ENCODE measurements at places on chromosomes 4 and X. TPM values are rescaled to one million over a fixed set of nuclear protein-coding genes. Genes with fewer than 3 reads are reported as not detected.

Gene UCP1
- 0.51 TPM for total RNA-seq

Gene SYNPO2
- 0.16 TPM for total RNA-seq

Gene RHOH
- not detected for total RNA-seq

Gene CXCL10
- total RNA-seq = not detected

Gene GLOD5
- total RNA-seq = not detected

Gene ADRA2C
- total RNA-seq = 11.7 TPM

Gene ZNF141
- 28.4 TPM for total RNA-seq

DNA sequence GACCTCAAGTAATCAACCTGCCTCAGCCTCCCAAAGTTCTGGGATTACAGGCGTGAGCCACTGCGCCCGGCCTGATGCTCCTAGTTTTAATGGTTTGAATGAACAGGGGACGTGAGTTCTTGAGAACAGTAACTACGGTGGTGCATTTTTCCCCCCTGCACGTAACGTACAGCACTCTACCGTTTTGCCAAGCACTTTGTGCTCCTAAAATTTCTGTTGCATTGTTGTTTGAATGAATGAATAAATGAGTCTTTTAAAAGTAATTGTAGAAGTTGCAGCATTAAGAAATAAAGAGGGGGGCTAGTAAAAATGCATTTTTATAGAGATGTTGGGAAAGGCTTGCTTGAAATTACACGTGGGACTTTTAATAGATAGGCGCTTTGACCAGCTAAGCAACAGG, at the start of gene RPA4:
Gene RPA4, plus strand, starts transcription at position 301 of the 400 bp plus-strand sequence. CDS start 403 bp downstream, outside the sequence.
- DNase-seq = no peak
- H3K36me3 ChIP-seq = no peaks in the 10 kb centered on the region
- no peak within 1 kb of the TSS for H3K27ac ChIP-seq

GRCh38 chr4:73419106-73420038, 15.3 kb downstream of the ALB start:
- H3K4me3 ChIP-seq = no peak overlapping the region
- no peaks in the 10 kb centered on the region for H3K27me3 ChIP-seq
- H3K36me3 ChIP-seq = no peaks in the 10 kb centered on the region
- no peak overlapping the region for H3K27ac ChIP-seq
- DNase-seq = no peak

GRCh38 chr4:19650903-19651864, 600.5 kb upstream of the SLIT2 start:
- no peak overlapping the region for H3K27ac ChIP-seq
- H3K4me3 ChIP-seq = no peak overlapping the region
- no peak for DNase-seq
- no peaks in the 10 kb centered on the region for H3K4me1 ChIP-seq
- H3K27me3 ChIP-seq = no peaks in the 10 kb centered on the region

GRCh38 chr4:108425988-108426387, 194.4 kb upstream of the RPL34 start:
- no peak overlapping the region for H3K4me3 ChIP-seq
- no peaks in the 10 kb centered on the region for H3K27me3 ChIP-seq
- no peaks in the 10 kb centered on the region for H3K4me1 ChIP-seq
- H3K27ac ChIP-seq = no peak overlapping the region
- H3K36me3 ChIP-seq = no peaks in the 10 kb centered on the region

DNA sequence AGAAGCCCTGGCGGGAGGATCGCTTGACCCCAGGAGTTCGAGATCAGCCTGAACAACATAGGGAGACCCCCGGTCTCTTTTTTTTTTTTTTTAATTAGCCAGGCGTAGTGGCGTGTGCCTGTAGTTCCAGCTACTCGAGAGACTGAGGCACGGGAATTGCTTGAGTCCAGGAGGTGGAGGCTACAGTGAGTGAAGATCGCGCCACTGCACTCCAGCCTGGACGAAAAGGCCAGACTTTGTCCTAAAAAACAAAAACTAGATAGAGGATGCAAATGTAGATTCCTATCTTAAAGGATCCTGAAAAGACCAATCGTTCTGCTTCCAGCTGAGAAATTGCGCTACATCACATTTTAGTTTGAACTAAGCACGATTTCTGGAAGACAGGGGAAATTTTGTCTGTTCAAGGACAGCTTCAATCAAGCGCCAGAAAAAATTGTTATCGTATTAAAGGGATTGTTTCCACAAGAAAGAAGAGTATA, 627 bp upstream of the HSD17B11 start:
- DNase-seq = no peak
- no peaks in the 10 kb centered on the region for H3K27me3 ChIP-seq
- H3K4me1 ChIP-seq = peaks cover 11% of the 10 kb centered on the region

GRCh38 chr4:4762909-4763821, 96.3 kb upstream of the MSX1 start:
- no peaks in the 10 kb centered on the region for H3K4me1 ChIP-seq
- no peak overlapping the region for H3K27ac ChIP-seq
- no peak for DNase-seq

DNA sequence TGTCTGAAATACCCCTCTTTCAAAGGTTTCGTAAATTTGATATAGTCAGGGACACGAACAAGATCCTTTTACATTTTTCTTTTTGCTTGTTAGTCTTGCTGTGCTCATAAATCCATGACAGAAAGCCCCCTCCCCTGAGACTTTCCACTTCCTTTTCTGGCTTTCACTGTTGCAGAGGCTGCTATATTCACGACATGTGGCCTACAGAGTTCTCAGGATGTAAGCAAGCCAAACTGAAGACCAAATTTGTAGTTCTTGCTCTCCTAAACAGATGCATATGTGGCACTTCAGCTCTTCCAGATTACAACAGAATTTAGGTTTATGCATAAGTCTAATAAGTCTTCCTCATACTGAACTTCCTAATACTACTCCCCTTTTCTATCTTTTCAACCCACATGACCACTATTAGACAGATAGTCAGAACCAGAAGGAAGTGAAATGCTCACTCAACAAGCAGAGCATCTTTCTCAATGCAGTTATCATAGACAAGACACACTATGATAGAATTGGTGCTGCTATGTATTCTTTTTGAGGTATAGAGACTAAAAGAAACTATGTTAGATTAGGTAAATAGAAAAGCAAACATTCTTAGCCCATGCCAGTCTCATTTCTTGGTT, 15.0 kb downstream of the BTK start:
- no peaks in the 10 kb centered on the region for H3K27me3 ChIP-seq
- H3K4me1 ChIP-seq = no peaks in the 10 kb centered on the region
- no peak for DNase-seq
- H3K27ac ChIP-seq = no peak overlapping the region
- no peaks in the 10 kb centered on the region for H3K36me3 ChIP-seq

DNA sequence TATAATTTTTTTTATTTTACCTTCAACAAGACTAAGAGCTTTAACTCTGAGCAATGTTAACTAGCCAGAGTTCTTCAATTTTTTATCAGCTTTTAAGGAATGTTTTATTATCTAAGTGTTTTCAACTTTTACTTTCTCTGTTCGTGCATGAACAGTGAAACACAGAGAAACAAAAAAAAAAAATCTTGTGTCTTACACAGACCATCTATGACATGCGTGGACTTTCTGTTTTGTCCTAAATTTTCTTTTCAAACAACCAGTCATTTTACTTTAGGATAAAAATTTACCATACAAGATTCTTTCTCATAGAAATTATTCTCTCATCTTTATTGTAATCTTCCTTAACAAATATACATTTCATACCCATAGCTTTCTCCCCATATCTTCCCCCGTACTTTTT, 731.9 kb upstream of the PCDH10 start:
- no peaks in the 10 kb centered on the region for H3K36me3 ChIP-seq
- no peak for DNase-seq
- no peaks in the 10 kb centered on the region for H3K4me1 ChIP-seq
- no peaks in the 10 kb centered on the region for H3K27me3 ChIP-seq
- H3K4me3 ChIP-seq = no peak overlapping the region

DNA sequence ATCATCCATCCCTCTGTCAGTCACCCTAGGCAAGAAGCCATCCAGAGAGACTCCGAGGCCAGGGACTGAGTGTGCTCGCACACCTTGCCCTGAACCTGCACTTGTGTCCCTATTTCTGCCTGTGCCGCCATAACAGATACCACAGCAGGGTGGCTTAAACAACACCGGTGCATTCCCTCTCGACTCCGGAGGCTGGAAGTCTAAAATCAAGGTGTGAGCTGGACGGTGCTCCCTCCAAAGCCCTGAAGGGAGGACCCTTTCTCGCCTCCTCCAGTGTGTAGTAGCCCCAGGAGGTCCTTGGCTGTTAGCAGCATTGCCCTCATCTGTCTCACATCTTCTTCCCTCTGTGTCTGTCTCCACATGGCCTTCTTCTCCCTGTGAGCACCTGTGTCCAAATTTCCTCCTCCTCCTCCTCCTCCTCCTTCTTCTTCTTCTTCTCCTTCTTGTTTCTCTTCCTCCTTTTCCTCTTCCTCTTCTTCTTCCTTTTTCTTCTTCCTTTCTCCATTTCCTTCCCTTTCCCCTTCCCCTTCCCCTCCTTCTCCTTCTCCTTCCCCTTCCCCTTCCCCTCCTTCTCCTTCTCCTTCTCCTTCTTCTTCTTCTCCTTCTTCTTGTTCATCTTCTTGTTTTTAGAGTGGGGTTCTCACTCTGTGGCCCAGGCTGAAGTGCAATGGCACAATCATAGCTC, 98.1 kb upstream of the ENPP6 start:
- DNase-seq = no peak
- H3K4me3 ChIP-seq = no peak overlapping the region
- H3K27ac ChIP-seq = no peak overlapping the region
- no peaks in the 10 kb centered on the region for H3K36me3 ChIP-seq

- H3K4me3 ChIP-seq = no peak overlapping the region
- no peaks in the 10 kb centered on the region for H3K4me1 ChIP-seq
- no peak for DNase-seq
- H3K27me3 ChIP-seq = no peaks in the 10 kb centered on the region
- no peak overlapping the region for H3K27ac ChIP-seq
These were observed 655.0 kb downstream of the GRXCR1 start for GRCh38 chr4:43547561-43547960.

DNA sequence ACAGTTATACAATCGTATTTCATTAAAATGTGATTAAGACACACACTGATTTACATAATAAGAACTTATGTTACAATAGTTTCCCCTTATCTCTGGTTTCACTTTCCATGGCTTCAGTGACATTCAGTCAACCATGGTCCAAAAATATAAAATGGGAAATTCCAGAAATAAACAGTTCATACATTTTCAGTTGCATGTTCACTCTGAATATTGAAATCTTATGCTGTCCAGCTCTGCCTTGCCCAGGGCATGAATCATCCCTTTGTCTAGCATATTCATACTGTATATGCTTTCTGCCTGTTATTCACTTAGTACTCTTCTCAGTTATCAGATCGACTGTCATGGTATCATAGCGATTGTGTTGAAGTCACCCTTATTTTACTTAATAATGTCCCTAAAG, 173.8 kb upstream of the DCAF12L2 start:
- no peak overlapping the region for H3K27ac ChIP-seq
- DNase-seq = no peak
- no peaks in the 10 kb centered on the region for H3K27me3 ChIP-seq
- H3K4me3 ChIP-seq = no peak overlapping the region
- no peaks in the 10 kb centered on the region for H3K36me3 ChIP-seq
- no peaks in the 10 kb centered on the region for H3K4me1 ChIP-seq

GRCh38 chr4:176377780-176378179, 58.0 kb downstream of the SPCS3 start:
- H3K4me3 ChIP-seq = no peak overlapping the region
- no peak overlapping the region for H3K27ac ChIP-seq
- H3K4me1 ChIP-seq = no peaks in the 10 kb centered on the region
- H3K27me3 ChIP-seq = no peaks in the 10 kb centered on the region
- DNase-seq = no peak

GRCh38 chrX:39760930-39761329, 336.8 kb downstream of the BCOR start:
- DNase-seq = no peak
- H3K4me3 ChIP-seq = no peak overlapping the region
- H3K36me3 ChIP-seq = no peaks in the 10 kb centered on the region
- H3K27me3 ChIP-seq = no peaks in the 10 kb centered on the region

- H3K36me3 ChIP-seq = no peaks in the 10 kb centered on the region
- no peak within 1 kb of the TSS for H3K4me3 ChIP-seq
- H3K4me1 ChIP-seq = no peaks in the 10 kb centered on the region
- no peak within 1 kb of the TSS for H3K27ac ChIP-seq
- H3K27me3 ChIP-seq = no peaks in the 10 kb centered on the region
- no peak for DNase-seq
These were observed at the start of gene TRO for GRCh38 chrX:54920610-54921426. Gene TRO, plus strand, starts transcription at chrX:54920824. Its CDS starts 1,423 bp downstream, at chrX:54922247.

DNA sequence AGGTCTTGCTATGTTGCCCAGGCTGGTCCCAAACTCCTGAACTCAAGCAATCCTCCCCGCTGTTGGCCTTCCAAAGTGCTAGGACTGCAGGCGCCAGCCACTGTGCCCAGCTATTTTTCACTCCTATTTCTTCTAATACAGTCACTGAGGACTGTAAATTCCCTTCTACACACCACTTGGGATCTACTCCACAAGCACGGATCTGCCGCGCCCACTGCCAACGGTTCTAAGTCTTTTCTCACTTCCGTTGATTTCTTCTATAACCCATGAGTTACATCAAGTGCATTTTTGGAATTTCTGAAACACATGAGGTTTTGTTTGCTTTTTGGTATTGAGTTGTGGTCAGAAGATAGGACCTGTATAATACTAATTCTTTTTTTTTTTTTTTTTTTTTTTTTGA, 48.6 kb downstream of the FAM53A start:
- H3K4me3 ChIP-seq = no peak overlapping the region
- no peaks in the 10 kb centered on the region for H3K36me3 ChIP-seq
- H3K27me3 ChIP-seq = no peaks in the 10 kb centered on the region
- DNase-seq = peak; percentile 22

DNA sequence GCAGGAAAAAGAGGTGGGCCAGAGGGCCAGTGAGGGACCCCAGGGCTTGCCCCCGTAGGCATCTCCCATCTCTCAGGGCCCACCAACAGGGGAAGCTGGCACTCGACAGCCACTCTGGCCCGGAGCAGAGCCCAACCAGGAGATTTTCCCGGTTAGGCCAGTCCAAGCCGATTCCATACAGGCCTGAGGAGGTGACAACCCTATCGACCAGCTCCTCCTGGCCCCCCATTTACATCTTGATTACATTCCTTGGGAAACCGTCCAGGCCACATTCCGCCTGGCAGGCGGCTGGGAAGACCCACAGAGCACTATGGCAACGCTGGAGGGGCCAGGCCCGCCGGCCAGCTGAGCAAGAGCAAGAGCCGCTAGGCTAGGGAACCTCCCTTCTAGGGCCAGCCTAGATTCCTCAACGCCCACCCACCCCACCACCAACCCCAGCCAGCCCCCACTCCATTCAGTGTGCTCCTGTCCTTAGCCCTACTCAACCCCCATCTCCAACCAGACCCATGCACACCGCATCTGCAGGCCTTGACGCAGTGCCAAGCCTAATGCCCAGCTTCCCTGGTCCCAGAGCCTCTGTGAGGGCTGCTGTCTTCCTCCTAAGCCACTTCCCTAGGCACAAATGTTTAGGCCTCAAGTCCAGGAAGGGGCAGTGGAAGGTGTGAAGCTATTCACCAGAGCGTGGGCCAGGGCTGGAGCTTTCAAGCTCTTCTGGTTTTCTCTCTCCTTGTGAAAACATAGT, 161.2 kb downstream of the EFNB1 start:
- H3K27ac ChIP-seq = no peak overlapping the region
- H3K27me3 ChIP-seq = no peaks in the 10 kb centered on the region
- no peaks in the 10 kb centered on the region for H3K4me1 ChIP-seq
- H3K4me3 ChIP-seq = no peak overlapping the region
- no peaks in the 10 kb centered on the region for H3K36me3 ChIP-seq

- H3K27ac ChIP-seq = no peak overlapping the region
- no peaks in the 10 kb centered on the region for H3K4me1 ChIP-seq
- no peaks in the 10 kb centered on the region for H3K27me3 ChIP-seq
- no peak overlapping the region for H3K4me3 ChIP-seq
- no peak for DNase-seq
These were observed 91.1 kb downstream of the RBM46 start for GRCh38 chr4:154872198-154872597.
